ENCODE measurements at places on chromosomes 2 and 18.

GRCh38 chr18:58638441-58638840 is 9.6 kb upstream of the ALPK2 start:
- DNase-seq, result no peak

DNA sequence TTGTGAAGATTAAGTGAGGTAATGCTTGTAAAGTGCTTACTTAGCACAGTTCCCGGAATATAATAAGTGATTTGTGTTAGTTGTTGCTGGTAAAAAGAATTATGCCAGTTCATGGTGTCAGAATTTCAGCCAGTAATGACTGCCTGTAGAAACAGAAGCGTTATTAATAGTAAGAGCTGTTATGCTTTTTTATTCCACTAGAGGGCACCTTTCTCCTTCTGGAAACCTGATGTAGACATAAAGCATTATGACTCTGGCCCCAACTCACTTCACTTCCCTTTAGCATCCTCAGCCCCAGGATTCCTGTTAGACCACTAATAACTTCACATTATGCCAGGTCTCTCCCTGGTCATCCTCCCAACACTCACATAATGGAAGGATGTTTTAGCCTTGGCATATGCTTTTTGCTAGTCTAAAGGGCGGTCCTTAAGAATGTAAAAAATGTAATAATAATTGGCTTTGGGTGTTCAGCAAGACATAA is 34.9 kb downstream of the C18orf54 start:
- DNase-seq, result no peak

DNA sequence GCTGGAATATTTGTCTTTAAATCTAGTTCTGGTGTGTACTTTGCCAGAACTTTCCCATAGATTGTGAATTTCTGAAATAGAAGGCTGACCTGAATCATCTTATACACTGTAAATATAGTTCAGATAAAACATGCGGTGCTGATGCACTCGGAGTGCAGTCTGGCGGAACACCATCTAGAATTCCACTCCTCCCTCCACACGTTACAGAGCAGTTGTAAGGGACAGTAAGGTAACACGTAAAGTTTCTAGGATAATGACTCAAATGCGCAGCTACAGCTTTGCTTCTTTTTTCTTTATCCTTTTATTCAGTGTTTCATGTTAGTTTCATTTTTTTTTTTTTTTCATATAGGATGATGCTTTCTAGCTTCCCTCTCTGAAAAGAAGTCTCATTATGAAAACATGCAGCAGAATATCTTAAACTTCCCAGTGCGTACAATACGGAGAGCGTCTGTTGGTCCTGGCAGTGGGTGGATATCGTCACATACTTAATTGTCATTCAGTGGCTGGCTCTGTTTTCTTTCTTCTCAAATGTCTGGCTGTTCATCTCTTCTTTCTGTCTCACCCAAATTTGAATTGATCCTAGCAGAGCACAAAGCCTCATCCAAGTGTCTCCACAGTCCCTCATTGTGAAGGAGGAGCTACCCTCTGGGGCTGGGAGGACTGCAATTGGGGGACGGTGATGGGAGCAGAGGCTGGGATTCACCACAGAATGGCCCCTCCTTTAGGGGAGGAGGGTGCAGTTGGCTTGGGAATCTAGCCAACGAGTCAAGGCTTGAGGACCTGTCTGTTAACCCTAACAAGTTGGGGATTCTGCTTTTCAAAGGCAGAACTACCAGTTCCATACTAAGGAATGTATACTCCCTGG is 138.8 kb downstream of the MYT1L start:
- no peak for DNase-seq

DNA sequence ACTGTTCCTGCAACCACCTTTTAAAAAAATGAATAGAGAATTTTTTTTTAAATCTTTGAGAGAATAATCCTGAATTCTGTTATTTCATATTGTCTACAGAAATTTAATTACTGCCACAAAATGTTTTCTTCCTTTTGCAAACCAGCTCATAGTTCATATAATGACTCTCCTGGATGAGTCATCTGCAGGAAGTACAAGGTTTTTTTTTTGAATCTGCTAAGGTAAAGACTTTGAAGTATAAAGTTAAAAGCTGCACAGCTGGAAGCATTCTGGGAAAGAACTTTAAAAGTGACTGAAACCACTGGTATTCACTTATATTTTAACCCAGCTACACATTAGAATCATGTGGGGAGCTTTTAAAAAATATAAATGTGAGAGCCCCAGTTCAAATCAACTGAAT is 25.4 kb downstream of the SESTD1 start:
- DNase-seq, result no peak

GRCh38 chr2:179172894-179173293 is 91.7 kb downstream of the SESTD1 start:
- no peak for DNase-seq

GRCh38 chr2:196415384-196415783 is 224.1 kb upstream of the CCDC150 start:
- DNase-seq, result no peak

DNA sequence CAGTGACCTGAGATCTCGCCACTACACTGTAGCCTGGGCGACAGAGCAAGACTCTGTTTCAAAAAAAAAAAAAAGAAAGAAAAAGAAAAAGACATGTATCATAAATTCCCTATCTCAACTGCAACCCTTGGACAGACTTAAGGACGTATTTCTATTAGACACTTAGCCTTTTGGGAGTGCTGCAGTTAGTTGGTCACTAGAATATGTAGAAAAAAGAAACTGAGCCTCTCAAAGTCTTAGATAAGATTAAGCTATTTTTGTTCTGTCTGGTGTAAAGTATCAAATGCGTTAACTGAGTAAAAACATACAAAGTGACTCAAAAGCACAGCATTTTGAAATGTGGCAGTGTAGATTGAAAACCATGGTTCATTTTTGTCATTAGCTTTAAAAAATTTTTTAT is 7.3 kb downstream of the NBEAL1 start:
- no peak for DNase-seq

GRCh38 chr2:65294701-65295100 is 67.1 kb downstream of the ACTR2 start:
- DNase-seq, result no peak

GRCh38 chr2:100817388-100817985 is 2.5 kb upstream of the NPAS2 start:
- no peak for DNase-seq

DNA sequence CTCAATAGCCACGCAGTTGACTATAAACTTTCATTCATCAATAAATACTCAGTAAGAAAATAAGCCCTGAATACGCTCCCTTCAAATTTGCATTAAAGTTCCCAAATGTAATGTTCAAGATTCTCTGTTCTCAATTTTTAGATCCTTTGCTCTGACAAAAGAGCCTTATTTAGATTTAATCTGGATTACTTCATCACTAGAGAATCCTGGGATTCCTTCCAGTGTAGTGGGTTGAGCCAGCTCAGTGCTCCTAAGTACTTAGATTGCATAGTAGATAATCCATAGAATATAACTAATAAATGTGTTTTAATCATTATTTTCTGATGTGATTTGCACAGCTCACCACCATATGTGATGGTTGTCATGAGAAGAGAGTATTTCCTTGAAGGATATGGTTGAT is 1286.2 kb downstream of the SUCLG1 start:
- no peak for DNase-seq

DNA sequence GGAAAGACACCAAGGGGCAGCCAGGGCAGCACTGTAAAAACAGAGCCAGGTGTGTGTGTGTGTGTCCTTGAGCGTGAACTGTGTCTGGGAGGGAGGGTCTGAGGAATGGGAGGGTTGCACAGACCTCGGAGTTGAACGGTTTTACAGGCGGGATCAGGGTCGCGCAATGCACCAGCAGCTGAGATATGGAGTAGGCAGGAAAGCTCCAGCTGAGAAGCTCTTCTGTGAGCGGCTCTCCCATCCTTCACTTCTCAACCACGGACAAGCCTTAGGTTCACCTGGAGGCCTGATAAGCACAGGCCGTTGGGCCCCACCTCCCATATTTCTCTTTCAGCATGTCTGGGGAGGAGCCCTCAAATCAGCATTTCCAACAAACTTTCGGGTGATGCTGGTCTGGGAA is 12.1 kb downstream of the SERTAD2 start:
- no peak for DNase-seq

DNA sequence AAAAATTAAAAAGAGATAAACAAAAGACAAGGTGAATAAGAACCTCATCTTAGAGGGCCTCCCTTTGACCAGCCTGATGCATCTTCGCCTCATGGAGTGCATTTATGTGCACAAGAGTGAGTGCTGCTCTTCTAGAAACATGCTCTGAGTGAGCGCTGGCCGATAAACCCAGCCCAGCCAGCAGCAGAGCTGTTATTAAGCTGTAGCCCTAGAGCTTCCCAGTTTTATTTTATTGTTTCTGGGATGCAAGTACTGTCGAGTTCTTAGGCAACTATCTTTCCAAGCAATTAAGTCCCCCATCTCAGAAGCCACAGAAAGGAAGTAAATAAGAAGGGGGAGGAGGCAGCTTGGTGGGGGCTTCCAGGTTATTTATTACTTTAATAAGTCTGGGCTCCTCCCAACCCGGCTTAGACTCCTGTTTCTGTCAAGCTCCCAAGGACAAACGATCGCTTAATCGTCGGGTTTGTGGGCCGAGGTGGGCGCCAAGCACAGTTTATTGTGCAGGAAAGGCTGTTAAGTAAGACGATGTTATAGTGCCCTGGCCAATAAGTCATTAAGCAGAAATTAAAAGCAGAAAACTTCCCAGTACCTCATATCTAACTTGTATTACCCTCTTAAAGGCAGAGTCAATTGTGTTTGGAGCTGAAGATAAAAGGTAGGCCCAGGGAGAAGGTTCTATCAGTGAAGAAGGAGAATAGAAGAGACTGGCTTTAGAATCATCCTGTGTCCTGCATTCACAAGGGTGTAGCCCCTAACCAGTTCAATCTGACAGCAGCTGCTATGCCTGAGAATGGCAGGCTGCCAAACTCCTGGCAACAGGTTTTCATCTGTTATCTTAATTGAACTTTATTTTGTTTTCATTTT is 176.3 kb downstream of the PIK3C3 start:
- DNase-seq, result no peak

- no peak for DNase-seq
Measured at GRCh38 chr2:24566209-24566608, 75.2 kb downstream of the NCOA1 start.

GRCh38 chr2:152019732-152020131 is 79.1 kb downstream of the CACNB4 start:
- DNase-seq, result no peak

GRCh38 chr2:16281451-16282335 is 341.3 kb downstream of the MYCN start:
- DNase-seq, result no peak

GRCh38 chr18:70419526-70419925 is 130.7 kb downstream of the SOCS6 start:
- no peak for DNase-seq

DNA sequence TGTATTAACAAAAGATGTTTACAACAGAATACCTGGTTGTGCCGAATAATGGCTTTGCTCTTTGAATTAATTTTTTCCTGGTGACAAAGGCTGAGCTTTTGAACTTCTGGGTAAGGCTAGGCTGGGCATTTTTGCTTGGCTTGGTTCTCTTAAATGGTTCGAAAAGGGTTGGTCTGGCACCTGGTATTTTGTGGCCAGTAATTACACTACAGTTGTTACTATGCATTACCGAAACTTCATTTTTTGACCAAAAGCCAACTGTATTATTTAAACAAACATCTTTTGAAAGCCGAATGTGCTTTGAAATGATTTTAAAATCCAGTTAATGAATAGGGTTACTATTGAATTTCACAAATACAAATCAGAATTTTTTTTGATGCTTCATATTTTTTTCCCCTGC is 19.4 kb upstream of the NFE2L2 start:
- no peak for DNase-seq

DNA sequence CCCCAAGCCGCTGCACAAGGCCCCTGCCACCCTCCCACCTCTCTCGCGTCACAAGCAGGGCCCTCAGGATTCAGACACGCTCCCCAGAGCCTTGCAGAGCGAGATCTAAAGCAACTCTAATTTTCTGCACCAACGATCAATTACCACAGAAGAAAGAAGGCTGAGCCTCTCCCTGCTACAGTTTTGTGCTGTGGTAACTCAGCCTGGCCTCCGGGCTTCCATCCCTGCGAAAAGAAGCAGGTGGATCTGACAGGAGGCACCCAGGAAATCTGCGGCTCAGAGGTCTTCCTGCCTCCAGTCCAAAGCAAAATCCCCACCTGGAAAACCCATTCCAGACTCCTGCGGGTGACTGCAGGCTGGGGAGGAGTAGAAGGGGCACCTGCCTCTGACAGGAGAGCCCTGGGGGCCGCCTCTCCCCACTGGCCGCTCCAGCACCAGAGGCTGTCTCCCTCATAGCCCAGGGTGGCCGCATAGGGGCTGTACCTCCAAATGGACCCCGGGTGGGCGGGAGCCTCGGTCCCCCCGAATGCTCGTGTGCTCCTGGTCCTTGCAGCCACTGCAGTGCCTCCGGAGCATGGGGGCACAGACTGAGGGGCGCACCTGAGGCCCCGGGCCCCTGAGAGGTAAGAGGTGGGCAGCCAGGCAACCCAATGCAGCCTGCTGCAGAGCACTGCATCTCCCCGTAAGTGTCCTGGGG is 31.0 kb downstream of the PXDN start:
- no peak for DNase-seq

DNA sequence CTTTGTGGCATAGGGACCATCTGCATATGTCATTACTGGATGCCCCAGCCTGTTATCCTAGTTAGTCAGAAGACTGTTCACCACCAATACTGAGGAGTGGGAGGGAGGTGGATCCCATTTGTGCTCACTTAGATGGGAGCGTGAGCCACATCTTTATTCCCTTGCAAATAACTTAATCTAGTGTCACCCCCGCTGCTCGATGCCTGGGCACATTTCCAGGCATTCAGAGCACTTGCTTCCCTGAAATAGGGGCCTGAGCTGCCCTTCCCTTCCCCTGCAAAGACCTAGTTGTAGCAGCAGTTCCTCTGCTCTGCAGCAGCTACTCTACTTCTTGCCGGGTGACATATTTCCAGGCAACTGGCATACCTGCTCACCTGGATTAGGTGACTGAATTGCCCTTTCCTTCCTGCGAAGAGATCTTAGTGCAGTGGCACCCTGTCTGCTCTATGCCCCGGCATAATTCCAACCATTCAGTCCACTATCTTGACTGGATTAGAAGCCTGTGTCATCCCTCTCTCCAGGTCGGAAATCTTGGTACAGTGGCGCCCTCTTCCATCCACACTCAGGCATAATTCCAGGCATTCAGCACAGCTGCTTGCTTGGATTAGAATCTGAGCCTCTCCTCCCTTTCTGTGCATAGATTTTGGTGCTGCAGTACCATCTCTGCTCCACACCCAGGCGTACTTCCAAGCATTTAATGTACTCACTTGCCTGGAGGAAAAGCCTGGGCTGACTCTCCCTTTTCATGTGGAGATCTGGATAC is 1389.1 kb upstream of the TMEFF2 start:
- no peak for DNase-seq

GRCh38 chr2:177598326-177599138 is 206.0 kb downstream of the AGPS start:
- DNase-seq, result no peak

GRCh38 chr2:12877761-12878160 is 161.0 kb downstream of the TRIB2 start:
- no peak for DNase-seq

DNA sequence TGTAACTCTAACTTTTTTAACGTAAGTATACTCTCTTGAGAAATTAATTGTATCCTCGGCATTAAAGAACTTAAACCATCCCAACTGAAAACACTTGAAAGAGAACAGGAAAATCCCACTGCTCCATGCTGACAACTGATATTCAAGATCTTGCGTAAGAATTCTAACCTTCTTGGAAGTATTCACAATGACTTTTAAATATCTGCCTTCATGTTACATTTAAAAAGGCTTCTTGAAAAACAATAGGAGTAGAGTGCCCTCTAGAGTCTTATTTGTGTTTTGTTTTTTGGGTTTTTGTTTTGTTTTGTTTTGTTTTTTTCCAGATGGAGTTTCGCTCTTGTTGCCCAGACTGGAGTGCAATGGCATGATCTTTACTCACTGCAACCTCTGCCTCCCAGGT is 65.4 kb upstream of the DNAJC10 start:
- DNase-seq, result no peak

GRCh38 chr2:168536925-168537466 is 80.9 kb downstream of the CERS6 start:
- DNase-seq, result no peak
